Endothelial cell (in vitro differentiated cells): ENCODE measurements at places on chromosomes 7 and 10. TPM values are rescaled to one million over a fixed set of nuclear protein-coding genes. Genes with fewer than 3 reads are reported as not detected.

TYW1B gene
- total RNA-seq, result 1.9 TPM

IL2RA gene
- total RNA-seq, result not detected

- DNase-seq, result no peak
Observed at GRCh38 chr10:67151471-67151870, 225.6 kb downstream of the LRRTM3 start.

- no peak for DNase-seq
Observed at GRCh38 chr7:138074540-138074939, 1.7 kb upstream of the AKR1D1 start.
